Stimulated activated CD8-positive, alpha-beta memory T cell treated with anti-CD3 and anti-CD28 coated beads, Interleukin-15, amount 100 ng/mL, for 4 hours (primary cell): ENCODE measurements at places on chromosomes 2 and 18.

GRCh38 chr2:232142049-232142448, 180.5 kb downstream of the DIS3L2 start:
- DNase-seq = no peak

- DNase-seq = no peak
Observed at GRCh38 chr18:23172591-23173380, 37.5 kb downstream of the CABLES1 start.

DNA sequence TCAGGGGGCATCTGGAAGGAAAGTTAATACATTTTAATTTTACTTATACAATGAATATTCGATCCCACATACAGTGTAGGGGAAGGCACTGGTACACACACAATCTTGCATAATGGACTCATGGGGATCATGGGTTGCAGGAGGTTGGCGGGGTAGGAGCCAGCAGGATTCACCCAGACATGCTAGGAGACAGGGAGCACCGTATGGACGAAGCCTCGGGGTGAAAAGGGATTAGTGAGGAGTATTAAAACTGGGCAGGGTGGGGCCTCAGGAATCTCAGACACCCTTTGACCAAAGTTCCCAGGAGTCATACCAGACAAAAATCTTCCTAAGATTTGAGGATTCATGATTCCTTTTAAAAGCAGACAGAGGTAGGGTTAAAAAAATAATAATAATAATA, 140.8 kb downstream of the BCL11A start:
- DNase-seq = no peak

DNA sequence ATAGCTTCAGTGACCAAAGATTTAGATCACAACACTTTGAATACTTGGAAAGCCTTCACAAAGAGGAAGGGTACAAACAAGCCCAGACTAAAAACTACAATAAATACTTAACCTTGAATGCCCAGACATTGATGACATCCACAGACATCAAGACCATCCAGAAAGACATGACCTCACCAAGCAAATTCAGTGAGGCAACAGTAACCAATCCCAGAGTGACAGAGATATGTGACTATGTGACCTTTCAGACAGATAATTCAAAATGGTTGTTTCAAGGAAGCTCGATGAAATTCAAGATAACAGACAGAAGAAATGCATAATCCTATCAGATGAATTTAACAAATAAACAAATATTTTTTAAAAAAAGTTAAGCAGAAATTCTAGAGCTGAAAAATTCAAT, 19.9 kb upstream of the EVA1A start:
- no peak for DNase-seq

DNA sequence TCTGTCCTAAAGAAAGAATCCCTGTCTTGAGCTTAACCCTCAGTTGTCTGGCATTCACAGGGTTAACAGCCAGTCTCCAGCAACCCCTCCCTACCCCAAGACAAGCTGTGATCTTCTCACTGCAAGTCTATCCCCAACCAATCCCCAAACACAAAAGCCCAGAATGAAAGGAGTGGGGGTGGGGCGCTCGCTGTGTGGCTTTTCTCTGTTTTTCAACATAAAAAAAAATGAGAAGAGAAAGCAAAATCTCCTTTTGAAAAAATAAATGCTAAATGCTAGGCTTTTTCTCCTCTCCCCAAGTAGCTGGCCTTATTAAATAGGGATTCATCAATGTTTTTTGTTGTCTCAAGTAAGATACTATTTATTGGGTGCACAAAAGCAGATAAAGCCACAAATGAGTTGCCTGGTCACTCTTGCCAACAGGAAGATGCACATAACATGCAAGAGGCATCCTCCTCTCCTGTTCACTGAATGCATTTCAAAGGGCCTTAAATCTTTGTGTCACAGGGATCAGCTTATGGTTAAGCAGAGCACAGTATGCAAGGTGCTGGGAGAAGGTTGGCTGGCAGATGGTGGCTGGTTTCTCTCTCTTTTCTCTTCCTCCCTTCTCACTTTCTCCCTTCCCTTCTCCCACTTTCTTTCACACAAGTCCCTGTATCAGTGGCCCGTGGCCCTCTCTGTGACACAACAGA, 225.6 kb downstream of the CMPK2 start:
- no peak for DNase-seq

DNA sequence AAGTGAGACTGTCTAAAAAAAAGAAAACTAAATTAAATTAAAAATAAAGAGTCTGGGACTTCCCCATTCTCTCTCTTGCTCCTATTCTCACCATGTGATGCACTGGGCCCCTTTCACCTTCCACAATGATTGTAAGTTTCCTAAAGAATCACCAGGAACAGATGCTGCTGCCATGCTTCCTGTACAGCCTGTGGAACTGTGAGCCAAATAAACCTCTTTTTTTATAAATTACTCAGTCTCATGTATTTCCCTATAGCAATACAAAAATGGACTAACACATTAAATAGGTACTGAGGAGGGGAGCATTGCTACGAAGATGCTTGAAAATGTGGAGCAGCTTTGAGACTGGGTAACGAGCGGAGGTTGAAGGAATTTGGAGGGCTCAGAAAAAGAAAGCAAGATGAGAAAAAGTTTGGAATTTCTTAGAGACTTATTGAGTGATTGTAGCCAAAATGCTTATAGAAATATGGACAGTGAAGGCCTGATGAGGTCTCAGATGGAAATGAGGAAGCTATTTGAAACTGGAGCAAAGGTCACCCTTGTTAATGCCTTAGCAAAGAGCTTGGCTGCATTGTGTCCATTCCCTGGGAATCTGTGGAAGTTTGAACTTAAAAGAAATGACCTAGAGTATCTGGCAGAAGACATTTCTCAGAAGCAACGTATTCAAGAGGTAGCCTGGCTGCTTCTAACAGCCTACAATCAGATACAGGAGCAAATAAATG, 128.7 kb downstream of the EIPR1 start:
- no peak for DNase-seq

GRCh38 chr2:170091436-170091835, 86.5 kb upstream of the MYO3B start:
- DNase-seq = no peak
